ENCODE measurements at places on chromosomes 12 and 14.

DNA sequence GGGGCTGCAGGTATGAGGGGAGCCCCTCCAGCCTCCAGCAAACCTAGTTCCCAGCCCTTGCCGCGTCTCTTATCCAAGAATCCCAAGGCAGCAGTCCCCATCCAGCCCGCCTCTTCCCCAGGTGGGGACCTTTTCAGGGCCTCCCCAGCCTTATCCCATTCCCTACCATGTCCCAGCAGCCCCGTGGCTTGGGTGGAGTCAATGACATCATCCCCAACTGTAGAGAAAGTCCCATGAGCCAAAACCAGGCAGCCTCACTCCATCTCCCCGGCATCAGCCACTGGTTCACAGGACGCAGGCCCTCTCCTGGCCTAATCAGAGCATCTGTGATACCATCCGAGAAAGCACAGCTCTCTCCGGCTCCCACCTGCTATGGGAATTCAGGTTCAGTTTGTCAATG is 131.0 kb downstream of the NCOR2 start:
- DNase-seq, result no peak

DNA sequence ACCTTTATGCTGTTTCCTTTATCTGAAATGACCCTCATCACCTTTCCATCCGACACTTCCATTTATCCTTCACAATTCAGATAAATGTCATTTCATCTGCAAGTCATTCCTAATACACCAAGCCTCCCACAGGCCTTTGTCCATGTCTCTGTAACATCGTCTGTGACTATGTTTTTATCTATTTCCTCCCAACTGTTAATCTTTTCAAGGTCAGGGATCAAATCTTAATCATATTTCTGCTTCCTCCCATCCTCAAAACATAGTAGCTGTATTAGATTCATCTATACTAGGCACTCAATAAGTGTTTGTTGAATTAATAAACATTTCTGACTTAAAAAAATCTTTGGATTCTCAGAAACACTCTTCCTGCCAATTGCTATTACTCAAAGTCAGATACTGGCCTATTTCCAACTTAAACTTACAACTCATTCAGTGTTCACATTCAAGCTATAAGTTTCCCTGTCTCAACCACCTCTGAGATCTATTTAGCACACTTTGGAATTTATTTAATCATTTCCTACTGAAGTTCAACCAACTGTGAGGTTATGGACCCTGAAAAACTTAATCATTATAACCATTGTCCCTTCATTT is 100.2 kb upstream of the ALX1 start:
- no peak for DNase-seq

DNA sequence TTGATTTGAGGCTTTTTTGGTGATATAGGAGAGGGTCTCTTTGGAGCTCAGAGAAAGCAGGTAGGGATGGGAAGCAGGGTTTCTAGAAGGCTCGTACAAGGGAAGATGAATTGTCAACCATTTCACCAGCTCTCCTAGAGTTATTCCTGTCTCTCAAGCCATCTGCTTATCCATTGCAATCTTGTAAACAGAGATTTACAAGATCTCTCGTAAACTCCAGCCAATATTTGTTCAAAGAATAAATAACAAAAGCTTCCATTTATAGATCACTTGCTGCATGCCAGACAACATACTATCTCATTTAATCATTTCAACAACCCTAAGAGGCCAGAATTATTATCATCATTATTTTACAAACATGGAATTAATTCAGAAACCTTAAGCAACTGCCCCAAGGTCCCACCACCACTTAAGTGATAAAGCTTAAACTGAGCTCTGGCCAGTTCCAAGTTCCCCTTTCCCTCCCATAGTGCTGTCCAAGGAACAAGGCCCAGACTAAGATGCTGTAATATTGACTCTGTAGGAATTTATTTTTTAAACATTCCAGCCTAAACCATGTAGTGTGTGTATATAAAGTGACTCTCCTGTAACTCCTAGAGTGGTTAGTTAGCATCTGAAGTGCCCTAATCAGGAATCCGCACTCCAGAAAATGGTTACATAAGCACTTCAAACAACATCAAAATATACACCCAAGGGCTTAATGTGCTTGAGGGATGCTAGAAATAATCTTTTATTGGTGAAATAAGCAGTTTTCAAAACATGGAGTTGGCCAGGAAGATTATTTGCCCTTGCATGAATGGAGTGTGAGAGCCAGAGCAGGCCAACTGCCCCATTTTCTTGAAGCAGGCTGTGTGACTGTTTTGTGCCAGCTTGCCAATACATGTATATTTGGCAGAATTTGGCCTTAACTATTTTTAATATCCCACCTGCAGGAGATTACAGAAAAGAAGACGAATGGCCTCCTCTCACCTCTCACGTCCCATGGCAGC is 2.8 kb upstream of the PLEKHH1 start:
- DNase-seq, result no peak

GRCh38 chr12:58502226-58502625 is 418.1 kb downstream of the LRIG3 start:
- DNase-seq, result no peak

DNA sequence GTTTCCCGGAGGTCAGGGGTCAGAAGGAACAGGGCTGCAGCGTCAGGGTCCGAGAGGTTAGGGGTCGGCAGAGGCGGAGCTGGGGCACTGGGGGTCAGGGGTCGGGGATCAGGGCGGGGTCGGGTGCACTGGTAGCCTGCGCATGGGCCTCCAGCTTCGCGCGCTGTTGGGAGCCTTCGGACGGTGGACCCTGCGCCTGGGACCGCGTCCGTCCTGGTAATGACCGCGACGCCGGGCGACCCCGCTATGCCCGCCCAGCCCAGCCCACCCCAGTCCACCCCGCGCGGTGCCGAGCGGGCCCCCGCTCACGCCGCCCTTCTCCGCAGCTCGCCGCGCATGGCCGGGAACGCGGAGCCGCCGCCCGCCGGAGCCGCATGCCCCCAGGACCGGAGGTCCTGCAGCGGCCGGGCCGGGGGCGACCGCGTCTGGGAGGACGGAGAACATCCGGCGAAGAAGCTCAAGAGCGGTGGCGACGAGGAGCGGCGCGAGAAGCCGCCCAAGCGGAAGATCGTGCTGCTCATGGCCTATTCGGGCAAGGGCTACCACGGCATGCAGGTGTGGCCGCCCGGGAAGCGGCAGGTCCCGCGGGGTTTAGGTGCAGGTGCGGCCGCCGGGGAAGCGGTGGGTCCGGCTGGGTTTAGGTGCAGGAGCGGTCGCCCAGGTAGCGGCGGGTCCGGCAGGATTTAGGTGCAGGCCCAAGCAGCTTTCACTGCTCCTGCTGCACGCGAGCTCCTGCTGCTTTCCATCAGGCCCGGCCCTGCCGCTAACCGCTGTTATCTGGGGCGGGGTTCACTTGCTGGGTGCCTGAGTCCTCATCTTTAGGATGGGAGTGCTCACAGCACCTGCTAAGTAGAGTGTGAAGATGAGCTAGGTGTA is 743 bp downstream of the PUS1 start:
- DNase-seq, result peak; percentile 51
